ENCODE measurements at places on chromosomes 3 and 15.

- DNase-seq = no peak
Observed at GRCh38 chr15:58308742-58309355, 122.9 kb upstream of the LIPC start.

DNA sequence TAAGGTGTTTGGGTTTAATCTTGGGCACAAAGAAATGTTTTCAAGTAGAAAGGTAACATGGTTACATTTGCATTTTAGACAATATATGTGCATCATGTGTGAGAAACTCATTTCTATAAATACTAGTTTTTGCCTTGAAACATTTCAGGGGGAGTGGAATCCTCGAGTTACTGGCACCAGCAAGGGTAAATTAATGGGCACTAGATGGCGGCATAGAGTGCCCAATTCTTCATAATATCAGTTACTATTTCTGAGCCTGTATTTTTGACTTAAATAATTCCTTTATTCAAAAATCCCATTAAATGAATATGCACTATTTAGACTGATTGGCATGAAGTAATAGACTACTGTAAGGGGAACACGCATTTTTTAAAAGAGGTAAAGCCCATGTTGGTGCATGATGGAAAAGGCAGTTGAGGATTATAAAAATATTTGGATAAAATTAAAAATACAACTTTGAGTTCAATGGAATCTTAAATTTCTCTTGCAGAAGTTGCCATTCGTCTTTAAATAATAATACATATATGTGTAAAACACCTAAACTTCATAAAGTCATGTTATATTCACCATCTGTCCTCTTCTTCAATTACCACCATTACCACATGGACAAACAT is 106.3 kb downstream of the ZBTB20 start:
- DNase-seq = peak; percentile 1

GRCh38 chr3:43960448-43960840 is 269.7 kb downstream of the ABHD5 start:
- DNase-seq = no peak

DNA sequence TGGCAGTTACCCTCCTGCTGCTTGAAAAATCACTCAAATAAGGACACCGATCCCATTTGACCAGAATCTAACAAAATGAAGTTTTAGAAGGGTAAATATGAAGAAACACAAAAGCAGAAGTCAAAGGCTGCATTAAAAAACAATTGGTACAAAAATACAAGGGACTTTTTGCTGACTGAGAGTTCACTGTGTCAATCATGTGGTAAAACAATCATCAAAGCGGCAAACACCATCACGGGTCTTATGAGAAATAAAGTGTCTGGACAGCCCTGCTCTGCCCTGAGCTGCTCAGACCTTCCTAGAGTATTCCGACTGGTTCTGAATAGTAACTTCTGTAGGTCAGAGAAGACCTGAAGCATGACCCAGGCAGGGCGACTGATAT is 137.2 kb upstream of the RAD18 start:
- no peak for DNase-seq

- DNase-seq = no peak
Observed at GRCh38 chr15:77384589-77385359, 35.1 kb downstream of the PEAK1 start.
